ENCODE measurements at places on chromosomes 5 and 9.

- no peak for DNase-seq
Observed at GRCh38 chr9:3868466-3868865, 342.7 kb upstream of the RFX3 start.

DNA sequence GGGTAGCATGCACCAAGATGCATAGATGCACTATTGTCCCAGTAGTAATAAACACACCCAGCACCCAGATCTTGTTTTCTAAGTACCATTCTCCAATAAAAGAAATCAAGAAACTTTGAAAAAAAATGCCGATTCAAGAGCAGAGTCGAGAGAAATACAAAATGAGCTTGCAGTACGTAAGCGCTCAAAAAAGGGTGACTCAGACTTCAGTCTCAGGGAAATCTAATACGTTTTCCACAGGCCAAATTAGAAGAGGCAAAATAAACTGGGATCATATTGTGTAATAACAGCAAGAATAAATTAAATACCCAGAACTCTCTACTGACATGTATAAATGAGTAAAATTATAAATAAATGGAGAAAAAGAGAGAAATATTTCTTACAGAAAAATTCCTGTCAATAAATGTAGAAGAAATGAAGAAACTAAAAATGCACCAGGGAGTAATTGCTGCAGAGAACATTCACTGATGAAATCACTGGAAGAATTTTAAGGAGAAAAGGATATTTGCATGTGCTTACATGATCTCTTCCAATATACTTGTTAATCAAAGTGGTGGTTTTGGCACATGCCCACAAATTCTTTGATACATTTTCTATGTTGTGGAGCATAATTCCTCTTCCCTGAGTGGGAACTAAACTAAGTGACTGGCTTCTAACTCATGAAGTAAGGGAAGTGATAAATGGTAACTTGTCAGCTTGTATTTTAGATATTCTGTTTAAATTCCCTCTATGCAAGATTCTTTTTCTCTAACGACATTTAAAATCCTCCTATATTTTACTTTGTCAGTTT lies 567.6 kb upstream of the ADAMTS16 start:
- DNase-seq, result no peak

DNA sequence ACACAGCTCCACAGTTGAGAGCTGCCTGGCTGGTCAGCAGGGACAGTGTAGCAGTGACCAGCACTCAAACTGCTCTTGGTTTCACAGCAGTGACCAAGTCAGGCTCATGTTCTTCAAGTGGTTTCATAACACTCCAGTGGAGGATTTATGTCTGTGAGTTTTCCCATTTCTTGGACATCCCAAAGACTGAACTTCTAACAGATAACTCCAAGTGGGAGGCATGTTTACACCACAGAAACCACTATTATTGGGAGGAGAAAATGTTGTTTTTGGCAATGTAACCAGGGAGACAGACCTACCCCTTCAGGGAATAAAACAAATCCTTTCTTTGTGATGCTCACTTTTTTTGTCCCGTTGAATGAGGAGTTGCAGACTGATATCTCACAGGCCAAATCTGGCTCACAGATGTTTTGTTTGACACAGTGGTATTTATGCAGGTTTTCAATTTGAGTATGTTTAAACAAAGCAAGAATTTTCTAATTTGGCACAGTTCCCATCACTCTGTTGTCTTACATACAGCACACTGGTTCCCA lies 141.5 kb downstream of the RMI1 start:
- DNase-seq, result no peak

DNA sequence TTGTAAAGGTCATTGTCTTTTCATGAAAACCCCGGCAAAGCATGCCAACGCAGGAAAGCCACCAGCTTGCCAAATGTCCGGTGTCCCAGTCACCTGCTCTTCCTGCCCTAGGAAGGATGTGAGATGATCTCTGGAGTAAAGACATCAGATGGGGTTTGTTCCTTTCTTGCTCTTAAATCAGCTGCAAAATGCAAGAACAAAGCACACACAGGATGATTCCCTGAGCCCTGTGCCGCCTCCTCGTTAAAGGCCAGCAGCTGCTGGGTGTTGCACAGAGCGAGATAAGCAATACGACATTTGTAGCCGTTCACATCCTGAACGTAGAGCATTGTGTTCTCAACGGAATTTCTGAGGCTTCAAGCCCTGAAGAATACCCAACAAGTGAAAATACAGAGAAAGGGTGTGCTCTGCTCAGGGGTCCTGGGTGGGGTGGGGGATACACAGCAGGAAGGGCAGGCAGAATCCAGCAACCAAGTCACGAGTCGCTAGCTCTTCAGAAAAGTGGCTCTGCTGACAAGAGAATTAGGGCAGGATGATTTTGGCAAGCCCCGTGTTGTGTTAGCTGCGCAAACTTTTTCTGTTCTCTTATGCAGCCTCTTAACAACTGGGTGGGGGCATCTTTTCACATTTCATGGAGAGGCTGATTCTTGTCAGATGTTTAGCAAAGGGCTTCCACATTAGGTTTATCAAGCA lies 229.2 kb upstream of the MAP3K1 start:
- DNase-seq, result no peak

GRCh38 chr5:8391911-8392310 lies 523.0 kb downstream of the MTRR start:
- DNase-seq, result no peak

GRCh38 chr5:176394881-176395675 lies 6.5 kb downstream of the HIGD2A start:
- DNase-seq, result no peak

DNA sequence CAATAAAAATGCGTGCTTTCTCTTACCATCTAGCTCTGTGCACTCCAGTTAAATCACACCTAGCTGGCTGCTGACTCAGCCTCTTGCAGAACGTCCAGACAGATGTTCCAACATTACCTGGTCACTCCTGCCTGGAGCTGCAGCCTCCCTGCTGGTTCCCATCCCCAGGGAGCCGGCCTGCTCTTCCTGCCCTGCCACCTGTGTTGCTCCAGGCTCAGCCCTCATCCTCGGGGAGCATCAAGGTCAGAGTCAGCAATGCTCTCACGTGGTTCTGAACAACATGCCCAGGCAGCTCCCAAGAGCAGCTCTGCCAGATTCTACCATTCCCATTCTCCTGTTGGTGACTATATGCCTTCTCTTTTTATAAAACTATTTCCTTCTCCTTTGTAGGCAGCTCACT lies 81.3 kb downstream of the GADD45G start:
- DNase-seq, result no peak

DNA sequence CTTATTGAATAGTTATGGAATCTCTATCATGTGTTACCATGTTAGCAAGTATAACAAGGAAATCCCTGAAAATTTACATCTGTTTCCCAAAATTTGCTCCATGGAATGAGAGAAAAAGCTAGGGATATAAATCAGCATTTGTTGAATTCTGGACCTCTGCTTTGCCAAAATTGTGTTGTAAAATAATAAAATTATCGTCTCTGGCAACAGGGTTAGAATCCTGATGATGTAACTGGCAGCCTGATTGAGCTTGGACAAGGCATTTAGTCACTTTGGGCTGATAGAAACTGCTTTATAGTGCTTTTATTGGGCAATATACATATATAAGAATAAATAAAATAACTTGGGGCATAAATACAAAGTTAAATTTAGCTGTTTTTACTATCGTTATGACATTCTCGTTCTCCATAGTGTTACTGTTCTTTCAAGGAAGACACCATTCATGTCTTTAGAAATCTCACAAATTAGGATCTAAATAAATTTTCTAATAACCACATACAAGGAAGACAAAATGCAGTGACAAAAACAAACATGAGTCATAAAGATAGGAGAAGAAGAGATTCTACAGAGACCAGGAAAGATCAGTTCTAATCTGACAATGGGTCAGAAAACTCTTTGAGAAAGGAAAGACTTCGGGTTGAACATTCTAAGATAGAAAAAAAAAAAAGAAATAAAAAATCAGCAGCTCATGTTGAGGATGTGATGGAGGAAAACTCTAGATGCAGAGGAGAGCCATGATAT lies 145.0 kb upstream of the CDH10 start:
- no peak for DNase-seq

GRCh38 chr5:54178207-54178606 lies 132.2 kb downstream of the ARL15 start:
- no peak for DNase-seq

- DNase-seq, result no peak
Observed at GRCh38 chr5:173869316-173869715, 18.8 kb upstream of the CPEB4 start.

DNA sequence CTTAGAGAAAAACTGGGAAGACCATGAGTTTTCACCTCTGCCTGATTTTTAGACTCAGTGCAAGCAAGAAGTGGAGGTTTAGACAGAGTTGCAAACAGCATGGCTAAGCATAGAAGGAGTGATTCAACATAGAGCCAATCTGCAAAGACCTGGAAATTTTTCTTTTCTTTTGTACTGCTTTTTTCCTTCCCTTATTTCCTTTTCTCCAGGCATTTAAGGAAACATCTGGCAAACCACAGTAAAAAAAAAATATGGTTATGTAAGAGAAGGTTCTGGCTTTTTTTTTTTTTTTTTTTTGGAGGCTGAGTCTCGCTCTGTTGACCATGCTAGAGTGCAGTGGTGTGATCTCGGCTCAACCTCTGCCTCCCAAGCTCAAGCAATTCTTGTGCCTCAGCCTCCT lies 16.6 kb upstream of the DCAF12 start:
- DNase-seq, result no peak

GRCh38 chr9:18544456-18544855 lies 70.5 kb downstream of the ADAMTSL1 start:
- DNase-seq, result no peak

- no peak for DNase-seq
Observed at GRCh38 chr5:39498278-39498952, 73.6 kb upstream of the DAB2 start.

- no peak for DNase-seq
Observed at GRCh38 chr9:136318776-136319241, 8.5 kb upstream of the GPSM1 start.

GRCh38 chr5:1558944-1559343 lies 35.2 kb upstream of the LPCAT1 start:
- no peak for DNase-seq

GRCh38 chr9:121767171-121767769 lies 115.8 kb downstream of the DAB2IP start:
- no peak for DNase-seq

GRCh38 chr5:171899792-171900191 lies 106.6 kb downstream of the FBXW11 start:
- DNase-seq, result no peak

- DNase-seq, result no peak
Observed at GRCh38 chr5:173670791-173671120, 54.3 kb upstream of the BOD1 start.

- DNase-seq, result no peak
Observed at GRCh38 chr9:129875181-129875611, 39.9 kb downstream of the USP20 start.

- no peak for DNase-seq
Observed at GRCh38 chr5:161663431-161663830, 22.1 kb upstream of the GABRA6 start.

DNA sequence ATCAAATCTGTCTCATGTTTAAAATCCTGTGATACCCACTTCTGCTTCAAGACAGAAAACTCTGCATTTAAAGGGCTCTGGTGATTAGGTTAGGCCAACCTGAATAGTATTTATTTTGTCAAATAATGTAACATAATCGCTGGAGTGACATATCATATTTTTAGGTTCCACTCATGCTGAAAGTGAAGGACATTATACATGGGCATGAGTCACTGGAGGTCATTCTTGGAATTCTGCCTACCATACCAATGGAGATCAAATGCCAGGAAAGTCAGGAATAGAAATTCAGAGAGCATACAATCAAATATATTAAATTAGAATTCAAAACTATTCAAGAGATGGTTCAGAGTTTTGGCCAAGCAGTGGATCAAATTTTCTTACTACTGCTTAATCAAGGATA lies 97.1 kb upstream of the PRSS3 start:
- no peak for DNase-seq

GRCh38 chr9:113720495-113720894 lies 155.6 kb upstream of the ZNF618 start:
- no peak for DNase-seq

DNA sequence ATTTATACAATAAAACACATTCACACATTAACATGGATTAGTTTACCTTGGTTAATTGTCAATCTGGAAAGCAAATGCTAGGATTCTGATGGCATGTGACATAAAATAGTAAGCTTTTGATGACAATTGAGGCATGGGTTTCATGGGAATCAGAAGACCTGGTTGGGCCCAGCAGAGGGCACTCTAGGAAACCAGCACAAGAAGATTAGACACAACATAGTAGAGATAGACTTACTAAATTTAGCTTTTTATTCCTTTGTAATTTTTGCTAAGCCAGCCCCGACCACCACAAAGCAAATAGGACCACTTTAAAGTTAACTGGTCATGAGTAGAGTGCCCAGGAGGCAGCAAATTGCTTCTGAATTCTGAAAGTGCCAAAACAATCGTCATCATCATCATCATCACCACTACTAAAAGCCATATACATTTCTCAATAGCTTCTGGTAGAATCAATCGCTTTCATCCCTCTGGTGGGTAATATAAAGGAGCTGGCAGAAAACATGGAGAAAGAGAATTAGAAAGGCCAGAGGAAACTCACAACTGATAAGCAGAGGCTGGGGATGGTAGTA lies 163.2 kb downstream of the ARRDC3 start:
- no peak for DNase-seq

GRCh38 chr5:177468685-177469628 lies 4.5 kb downstream of the DBN1 start:
- DNase-seq, result no peak

DNA sequence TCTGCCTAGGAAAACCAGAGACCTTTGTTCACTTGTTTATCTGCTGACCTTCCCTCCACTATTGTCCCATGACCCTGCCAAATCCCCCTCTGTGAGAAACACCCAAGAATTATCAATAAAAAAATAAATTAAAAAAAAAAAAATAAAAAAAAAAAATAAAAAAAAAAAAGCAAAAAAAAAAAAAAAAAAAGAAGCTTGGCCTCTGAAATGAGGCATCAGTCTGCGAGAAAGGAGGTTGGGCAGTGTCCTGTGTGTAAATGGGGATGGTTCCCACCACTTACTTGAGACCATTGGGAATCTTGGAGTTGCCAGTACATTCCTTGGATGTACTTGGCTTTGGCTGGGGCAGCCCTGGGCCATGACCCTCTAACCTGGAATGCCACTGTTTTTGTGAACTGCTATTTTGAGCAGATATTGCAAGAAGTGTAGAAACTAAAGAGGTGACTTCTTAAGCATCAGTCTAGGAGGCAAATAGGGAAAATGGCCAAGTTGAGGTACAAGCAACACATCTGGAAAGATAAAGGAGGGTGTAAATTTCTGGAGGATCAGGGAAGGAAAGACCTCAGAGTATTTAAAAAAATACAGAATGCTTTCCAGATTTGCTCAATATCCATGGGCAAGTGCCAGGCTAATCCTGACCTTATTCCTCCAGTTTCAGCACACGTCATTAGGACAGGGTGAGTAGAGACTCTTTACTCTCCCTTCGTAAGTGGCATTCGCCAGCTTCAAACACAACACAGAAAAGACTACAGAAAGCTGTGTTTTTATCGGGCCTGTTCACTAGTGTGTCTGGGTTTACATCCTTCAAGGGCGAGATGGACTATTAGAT lies 58.1 kb downstream of the HSPA4 start:
- DNase-seq, result no peak

DNA sequence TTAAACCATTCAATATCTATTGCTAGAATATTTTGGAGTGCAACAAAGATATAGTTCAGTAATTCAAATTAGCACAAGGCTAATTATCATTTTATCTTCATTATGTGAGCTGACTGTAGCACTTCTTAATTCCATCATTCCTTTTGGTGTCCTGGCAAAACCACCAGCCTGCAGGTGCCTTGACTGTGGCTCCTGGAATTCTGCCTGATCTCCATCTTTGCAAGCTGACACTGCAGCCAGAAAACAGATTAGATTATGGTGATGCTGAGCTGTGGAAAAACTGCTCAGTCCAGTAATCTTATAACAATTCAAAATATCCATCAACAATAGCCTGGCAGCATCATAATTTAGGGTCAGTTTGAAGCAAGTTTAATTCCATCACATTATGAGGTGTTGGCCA lies 919.5 kb downstream of the DTWD2 start:
- no peak for DNase-seq
